H9 (cell line): ENCODE measurements at places on chromosomes 11 and 22.

GRCh38 chr11:15818132-15818842 lies 538.1 kb downstream of the SOX6 start:
- DNase-seq: no peak

GRCh38 chr22:47175151-47176025 lies 412.9 kb downstream of the TBC1D22A start:
- peak; percentile 19 for DNase-seq

DNA sequence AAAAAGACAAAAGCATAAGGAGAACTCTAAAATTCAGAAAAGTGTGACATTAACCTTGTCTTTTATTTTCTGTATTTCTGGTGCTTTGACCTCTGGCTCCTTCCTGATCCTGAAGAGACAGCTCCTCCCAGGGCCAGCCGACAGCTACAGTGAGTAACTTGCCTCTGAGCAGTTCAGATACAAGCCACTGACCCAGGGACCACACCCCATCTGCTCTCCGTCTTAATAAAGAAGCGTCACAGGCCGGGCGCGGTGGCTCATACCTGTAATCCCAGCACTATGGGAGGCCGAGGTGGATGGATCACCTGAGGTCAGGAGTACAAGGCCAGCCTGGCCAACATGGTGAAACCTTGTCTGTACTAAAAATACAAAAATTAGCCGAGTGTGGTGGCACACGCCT lies 6.5 kb downstream of the MLC1 start:
- DNase-seq: no peak

DNA sequence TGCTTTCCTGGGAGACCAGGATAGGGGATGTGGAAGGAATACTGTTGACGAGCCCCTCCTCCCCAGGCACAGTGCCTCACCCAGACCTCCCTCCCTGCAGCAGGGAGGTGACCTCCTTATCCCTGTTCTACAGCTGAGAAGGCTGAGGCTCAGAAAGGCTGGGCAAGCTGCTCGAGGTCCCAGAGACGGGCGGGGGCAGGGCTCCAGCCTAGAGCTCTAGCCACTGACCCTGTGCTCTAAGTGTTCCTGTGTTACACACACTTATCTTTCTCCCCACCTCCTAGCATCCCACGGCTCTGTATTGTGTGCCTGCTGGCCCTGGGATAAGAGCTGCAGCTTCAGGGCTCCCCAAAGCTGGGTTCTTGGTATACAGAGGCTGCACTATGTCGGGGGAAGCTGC lies 7.9 kb downstream of the CCDC134 start:
- no peak for DNase-seq
